Nucleus accumbens (tissue), 56 donors: ENCODE measurements at places on chromosomes 7 and 10.

- DNase-seq = no peak
Observed at GRCh38 chr7:4100148-4100547, 581.9 kb upstream of the FOXK1 start.

DNA sequence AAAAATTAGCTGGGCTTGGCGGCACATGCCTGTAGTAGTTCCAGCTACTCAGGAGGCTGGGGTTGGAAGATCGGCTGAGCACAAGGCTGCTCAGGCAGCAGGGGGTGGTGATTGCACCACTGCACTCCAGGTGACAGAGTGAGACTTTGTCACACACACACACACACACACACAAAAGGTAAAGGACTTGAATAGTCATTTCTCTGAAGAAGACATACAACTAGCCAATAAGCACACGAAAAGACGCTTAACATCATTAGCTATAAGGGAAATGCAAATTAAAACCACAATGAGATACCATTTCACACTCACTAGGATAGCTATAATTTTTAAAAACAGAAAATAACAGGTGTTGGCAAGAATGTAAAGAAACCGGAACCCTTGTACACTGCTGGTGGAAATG is 48.6 kb downstream of the HIP1 start:
- no peak for DNase-seq

GRCh38 chr7:101725921-101726320 is 91.5 kb upstream of the CUX1 start:
- no peak for DNase-seq

- DNase-seq = no peak
Observed at GRCh38 chr10:35971397-35971796, 329.3 kb upstream of the FZD8 start.

DNA sequence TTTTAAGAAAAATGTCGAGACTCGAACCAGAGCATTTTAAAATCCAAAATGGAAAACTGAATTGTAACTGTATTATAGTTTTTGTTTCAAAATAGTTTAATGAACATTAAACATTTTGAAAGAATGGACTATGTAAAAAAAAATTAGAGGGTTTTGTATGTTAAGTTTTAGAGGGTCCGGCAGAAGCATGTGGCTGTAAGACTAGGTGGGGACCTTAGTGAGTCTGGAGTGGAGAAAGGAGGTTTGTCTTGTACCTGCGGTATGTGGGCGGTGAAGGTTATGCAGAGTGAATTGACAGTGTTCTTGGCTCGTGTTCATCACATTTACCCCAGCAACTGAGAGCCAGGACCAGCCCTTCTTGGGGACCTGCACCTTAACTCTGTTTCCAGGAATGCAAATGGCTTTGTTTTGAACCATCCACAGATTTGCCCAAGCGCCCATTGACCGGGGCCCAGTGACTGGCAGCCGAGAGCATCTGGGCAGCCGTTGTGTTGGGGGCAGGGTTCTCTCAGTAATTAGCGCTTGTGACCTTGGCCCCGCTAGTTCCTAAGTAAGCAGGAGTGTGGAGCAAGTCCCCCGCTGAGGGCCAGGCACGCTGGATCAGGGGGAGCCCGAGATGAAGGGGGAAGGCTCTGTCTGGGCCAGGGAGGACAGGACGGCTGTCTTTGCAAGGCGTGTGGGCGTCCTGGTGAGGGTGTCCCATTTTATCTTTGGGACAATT is 1.4 kb upstream of the KLF6 start:
- no peak for DNase-seq

- no peak for DNase-seq
Observed at GRCh38 chr10:43698156-43698555, 49.5 kb upstream of the ZNF32 start.

DNA sequence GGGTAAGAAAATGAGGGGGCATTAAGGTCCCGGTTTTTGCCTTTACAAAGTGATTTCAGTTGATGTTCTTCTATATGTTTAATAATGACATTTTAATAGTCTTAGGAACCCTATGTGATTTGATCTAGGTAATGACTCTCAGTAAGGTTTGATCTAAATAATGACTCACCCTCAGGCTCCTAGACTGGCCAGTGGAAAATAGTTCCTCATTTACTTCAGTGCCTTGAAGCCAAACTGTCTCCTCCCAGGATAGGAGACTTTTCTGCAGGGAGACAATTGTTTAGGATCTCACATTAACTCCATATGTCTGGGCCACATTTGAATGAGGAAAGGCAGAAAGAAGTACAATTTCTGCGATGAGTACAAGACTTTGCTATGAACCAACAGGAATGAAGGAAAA is 1331.9 kb downstream of the XPNPEP1 start:
- DNase-seq = no peak

- DNase-seq = no peak
Observed at GRCh38 chr7:70986297-70986696, 145.6 kb upstream of the GALNT17 start.

DNA sequence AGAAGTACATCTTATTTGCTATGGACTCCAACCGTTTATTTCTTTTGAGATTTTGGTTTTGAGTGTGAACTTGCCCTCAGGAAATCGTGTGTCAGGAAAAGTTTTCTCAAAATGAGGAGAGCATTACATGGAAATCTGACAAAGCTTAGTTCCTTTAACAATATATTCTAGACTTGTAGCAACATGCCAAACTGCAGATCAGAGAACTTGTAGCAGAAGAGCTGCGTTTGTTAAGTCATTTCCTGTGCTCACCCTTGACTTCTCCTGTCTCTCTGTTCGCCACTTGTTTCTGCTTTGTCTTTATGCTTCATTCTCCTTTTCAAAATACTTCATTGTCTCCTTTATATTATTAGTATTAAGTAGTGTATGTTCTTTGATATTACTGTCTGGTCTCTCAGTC is 116.6 kb upstream of the FOXP2 start:
- DNase-seq = no peak

- peak; percentile 51 for DNase-seq
Observed at GRCh38 chr7:41696323-41696916, 6.5 kb downstream of the INHBA start.

GRCh38 chr10:71727738-71728737 is 8.5 kb upstream of the C10orf105 start:
- DNase-seq = no peak

DNA sequence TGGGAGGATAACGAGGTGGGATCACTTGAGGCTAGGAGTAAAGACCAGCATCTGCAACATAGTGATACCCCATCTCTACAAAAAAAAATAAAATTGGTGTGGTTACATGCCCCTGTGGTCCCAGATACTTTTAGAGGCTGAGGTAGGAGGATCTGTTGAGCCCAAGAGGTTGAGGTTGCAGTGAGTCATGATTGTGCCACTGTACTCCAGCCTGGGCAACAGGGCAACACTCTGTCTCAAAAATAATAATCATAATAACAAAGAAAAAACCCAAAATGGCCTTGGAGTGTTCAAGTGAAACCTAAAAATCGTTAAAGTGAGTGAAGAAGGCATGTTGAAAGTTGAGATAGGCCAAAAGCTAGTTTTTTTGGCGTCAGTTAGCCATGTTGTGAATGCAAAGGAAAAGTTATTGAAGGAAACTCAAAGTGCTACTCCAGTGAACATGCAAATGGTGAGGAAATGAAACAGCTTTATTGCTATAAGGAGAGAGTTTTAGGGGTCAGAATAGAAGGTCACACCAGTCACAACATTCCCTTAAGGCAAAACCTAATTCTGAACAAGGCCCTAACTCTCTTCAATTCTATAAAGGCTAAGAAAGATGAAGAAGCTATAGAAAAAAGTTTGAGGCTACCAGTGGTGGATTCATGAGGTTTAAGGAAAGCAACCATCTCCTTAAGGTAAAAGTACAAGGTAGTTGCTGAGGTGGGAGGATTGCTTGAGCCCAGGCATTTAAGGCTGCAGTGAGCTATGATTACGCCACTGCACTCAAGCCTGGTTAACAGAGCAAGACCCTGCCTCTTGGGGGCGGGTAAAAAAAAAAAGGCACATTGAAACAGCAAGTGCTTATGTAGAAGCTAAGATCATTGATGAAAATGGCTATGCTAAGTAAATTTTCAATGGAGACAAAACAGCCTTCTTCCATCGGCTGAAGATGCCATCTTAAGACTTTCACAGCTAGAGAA is 45.4 kb upstream of the STOX1 start:
- no peak for DNase-seq

- no peak for DNase-seq
Observed at GRCh38 chr7:106968160-106968559, 76.3 kb upstream of the PRKAR2B start.

DNA sequence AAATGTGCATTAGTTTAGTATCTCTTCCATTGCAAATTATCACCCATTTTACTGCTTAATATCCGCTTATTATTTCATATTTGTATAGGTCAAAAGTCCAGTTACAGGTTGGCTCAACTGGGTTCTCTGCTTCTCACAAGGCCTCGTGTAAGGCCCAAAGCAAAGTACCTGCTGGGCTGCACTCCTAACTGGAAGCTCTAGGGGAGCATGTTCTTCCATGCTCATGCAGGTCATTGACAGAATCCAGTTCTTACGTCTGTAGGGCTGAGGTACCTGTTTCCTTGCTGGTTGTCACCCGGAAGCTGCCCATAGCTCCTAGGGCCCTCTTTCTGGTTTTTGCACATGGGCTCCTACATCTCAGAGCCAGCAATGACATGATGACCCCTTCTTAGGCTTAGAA is 79.6 kb downstream of the RAPGEF5 start:
- no peak for DNase-seq

GRCh38 chr10:109835257-109835656 is 88.1 kb downstream of the XPNPEP1 start:
- no peak for DNase-seq

DNA sequence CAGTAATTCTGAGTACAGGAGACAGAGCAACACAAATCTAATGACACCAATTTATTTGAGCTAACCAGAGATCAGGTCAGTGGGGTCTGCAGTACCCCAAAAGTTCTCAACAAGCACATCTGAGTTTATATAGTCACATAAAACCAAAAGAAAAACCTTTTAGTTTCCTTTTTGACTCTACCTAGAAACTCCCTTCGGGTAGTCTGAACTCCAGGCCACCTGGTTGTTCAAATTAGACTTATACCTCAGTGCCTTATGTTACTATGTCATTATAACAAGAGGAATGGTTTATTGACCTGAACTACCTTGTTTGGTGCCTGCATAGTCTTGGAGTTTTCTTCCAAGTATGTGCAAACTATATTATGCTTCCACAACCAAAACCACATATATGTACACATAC is 14.6 kb downstream of the ZCWPW1 start:
- DNase-seq = no peak

DNA sequence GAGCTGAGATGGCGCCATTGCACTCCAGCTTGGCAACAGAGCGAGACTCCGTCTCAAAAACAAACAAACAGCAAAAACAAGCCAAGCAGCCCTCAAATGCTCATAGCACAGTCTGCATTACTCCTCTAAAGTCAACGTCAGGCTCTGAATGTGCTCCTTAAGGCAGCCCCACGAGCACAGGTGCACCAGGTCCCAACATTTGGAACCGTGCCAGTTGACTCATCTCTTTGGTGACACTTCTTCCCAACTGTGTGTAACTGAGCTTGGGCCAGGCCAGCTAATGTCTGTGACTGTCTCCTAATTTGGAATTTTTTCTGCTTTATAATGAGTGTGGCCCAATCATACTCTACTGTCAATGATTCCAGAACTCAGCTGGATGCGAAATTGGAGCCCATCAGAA is 66.3 kb upstream of the EFCAB10 start:
- DNase-seq = no peak

DNA sequence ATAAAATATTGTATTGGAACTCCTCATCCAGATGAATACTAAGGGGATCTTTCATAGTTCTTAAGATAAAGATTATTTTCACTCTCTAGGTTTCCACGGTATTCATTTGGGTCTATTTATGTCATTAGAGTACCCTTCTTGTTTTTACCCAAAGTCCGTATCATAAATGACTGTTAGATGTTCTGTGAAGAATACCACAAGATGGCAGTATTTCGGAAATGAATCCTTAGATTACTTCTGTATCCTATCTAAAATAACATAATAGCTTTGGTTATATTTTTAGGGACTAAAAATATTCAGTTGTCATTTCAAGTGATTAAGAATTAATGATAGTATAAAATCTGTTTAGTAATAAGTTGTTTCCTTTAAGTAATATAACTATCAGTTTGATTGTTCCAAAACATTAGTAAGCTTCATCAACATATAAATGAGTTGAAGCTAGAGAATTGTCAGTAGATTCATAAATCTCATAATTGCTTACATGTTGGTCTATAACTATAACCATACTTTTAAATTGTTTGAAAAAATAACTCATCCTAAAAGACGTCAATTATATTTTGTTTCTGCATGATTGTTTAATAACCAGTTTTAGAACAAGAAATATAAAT is 337.5 kb upstream of the KCND2 start:
- DNase-seq = no peak

DNA sequence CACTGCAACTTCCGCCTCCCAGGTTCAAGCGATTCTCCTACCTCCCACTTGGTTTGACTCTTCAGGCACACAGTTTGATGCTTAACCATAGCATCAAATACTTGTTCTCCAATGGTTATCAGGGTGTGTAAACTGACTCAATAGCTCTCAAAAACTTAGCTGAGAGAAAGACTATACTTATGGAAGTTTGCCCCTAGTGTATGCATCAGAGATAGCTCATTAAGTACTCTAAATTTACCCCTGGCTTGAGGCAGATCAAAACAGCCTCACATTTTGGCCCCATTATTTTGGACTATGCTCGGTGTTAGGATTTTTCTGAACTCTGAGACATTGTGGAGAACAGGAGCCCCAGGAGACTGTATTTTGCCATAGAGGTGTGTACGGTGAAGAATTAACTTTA is 40.8 kb upstream of the SLC35B4 start:
- no peak for DNase-seq

- DNase-seq = no peak
Observed at GRCh38 chr10:100934084-100934659, 21.4 kb downstream of the SLF2 start.

DNA sequence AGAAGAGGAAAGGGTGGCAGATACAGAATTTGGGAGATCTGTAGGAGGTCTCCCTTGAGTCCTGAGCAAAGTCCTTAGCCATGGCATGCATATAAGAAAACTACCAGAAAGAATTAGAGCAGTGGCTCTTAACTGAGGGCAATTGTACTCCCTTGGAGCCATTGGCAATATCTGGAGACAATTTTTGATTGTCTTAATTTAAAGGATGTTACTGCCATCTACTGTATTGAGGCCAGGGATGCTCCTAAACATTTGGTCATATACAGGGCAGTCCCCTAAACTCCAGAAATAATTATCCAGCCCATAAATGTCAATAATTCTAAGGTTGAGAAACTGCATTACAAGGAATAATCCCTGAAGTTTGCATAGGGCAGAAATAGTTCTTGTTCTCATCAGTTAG is 136.4 kb upstream of the ODAD2 start:
- DNase-seq = no peak

DNA sequence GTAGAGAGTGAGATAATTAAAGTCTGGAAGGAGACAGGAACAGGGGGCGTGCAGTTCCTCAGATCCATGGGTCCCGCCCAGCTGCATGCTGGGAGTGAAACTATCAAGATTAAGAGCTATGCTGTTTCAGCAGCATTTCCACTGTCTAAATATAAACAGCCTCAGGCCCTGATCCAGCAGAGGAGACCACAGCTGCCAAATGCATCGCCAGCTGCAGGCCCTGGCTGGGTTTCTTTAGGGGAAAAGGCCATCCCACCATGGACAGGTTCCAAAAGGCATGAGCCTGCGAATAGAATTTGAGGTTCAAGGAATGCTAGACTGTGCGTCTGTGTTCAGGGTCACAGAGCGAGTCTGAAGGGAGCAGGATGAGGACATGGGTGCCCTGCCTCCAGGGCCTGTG is 411.4 kb downstream of the PAXIP1 start:
- DNase-seq = peak; percentile 45

GRCh38 chr10:79320316-79320715 is 27.0 kb upstream of the PPIF start:
- DNase-seq = no peak

- DNase-seq = no peak
Observed at GRCh38 chr7:28473571-28474281, 61.4 kb downstream of the CREB5 start.
